ENCODE measurements at places on chromosomes 5 and 9. TPM values are rescaled to one million over a fixed set of nuclear protein-coding genes. Genes with fewer than 3 reads are reported as not detected.
A peak's percentile ranks its signal among the peaks of the same experiment; 100 is the strongest.

MAPK9 gene
- 12.9 TPM for total RNA-seq

FEM1C gene
- 11.1 TPM for total RNA-seq

POU5F2 gene
- total RNA-seq = 1.5 TPM

RNF180 gene
- 7.9 TPM for total RNA-seq

CERCAM gene
- 70.5 TPM for total RNA-seq

ASPN gene
- 43.5 TPM for total RNA-seq

SEMA6A gene
- 17.8 TPM for total RNA-seq

NMUR2 gene
- total RNA-seq = not detected

FCN2 gene
- not detected for total RNA-seq

SEMA4D gene
- 13.5 TPM for total RNA-seq

TAF1L gene
- not detected for total RNA-seq

CCDC192 gene
- not detected for total RNA-seq

- no peak for DNase-seq
These were observed 99.3 kb downstream of the SEMA6A start for GRCh38 chr5:116475338-116475737.

- DNase-seq = no peak
These were observed 975 bp upstream of the NXNL2 start for GRCh38 chr9:88533951-88534455.

DNA sequence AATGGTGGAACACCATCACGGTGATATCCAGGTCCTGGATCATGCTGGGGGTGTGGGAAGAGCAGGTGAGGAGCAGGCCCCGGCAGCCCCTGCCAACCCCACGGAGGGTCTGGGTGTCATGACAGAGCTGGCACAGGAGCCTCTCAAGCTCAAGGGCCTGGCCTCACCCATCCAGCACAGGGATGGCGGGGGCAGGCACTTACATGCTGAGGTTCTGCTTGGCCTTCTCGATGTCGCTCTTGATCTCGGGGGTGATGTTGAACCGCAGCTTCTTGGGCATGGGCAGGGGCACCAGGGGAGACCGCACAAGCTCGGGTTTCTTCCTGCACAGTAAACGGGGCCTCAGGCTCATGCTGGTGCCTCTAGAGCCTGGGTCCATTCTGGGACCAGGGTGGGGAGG is 12.3 kb downstream of the CRAT start:
- DNase-seq = no peak

GRCh38 chr5:106827061-106827460 is 843.7 kb downstream of the EFNA5 start:
- no peak for DNase-seq

GRCh38 chr9:93588641-93589609 is 12.5 kb downstream of the PHF2 start:
- no peak for DNase-seq

- DNase-seq = no peak
These were observed 5.0 kb downstream of the GRXCR2 start for GRCh38 chr5:145867806-145868205.

GRCh38 chr5:84477485-84477884 is 92.8 kb upstream of the EDIL3 start:
- no peak for DNase-seq

DNA sequence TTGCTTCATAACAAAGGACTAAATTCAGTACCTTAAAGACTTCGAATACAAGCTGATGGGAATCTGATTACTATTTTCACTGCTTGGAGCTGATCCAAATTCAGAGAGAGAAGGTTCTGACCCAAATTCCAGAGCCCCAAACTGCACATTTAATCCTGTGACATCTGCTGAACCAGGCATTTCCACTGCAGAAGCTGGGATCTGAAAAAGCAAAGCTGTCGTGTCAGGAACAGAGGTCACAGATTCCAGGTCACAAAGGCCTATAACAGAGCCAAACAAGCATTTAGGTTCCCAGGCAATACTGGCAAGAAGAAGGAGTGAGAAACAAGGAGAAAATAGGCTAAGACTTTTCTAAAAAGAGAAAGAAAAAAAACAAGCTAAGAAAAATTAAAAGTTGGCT is 105.3 kb downstream of the UBAP2 start:
- DNase-seq = no peak

DNA sequence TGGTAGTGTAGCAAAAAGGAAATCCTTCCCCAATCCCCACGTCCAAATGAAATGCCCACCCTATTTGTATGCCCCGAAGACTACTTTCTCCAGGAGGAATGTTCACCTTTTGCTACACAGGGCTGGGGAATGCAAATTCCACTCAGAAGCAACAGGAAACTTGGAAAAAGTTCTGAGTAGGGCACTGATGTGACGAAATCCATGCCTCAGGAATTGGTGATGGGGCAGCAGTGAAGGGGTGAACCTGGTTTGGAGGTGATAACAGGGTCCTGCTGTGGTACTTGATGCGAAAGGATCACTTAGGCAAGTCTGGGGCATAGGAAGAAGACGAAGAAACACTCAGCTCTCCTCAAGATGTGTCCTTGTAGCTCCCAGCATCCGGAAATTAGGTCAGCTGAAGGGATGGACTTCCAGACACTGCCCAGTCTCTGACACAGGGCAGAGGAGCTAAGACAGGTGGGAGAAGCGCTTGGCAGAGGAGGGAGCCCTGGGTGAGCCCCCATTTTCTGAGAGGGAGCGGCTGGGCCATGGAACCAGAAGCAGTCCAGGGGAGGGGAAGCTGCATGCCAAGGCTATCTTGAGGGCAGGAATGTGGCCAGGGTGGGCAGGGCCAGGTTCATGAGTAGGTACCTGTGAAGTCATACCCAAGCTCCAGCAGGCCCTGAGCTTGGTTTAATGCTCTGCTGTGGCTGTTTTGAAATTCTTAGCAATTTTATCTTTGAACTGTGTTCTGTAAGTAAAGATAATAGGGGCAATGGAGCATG is 22.2 kb upstream of the MVB12B start:
- peak; percentile 39 for DNase-seq

GRCh38 chr9:123282362-123283047 is 14.1 kb upstream of the STRBP start:
- DNase-seq = no peak

DNA sequence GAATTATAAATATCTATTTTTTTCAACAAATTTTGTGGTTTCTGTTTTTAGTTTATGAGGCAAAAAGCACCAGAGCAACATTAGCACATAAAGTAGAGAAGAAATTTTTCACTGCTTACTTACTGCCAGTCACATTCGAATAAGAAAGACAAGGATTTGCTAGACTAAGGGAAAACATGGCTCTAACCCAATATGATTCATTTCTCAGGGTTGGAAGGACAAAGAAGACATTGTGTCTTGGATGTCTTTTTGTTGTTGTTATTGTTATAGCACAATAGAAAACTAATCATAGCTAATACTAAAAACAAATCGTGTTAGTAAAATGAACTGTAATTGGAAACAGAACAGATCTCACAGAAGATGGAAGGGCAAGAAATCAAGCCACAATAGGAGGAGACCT is 90.9 kb upstream of the SLCO6A1 start:
- DNase-seq = no peak

DNA sequence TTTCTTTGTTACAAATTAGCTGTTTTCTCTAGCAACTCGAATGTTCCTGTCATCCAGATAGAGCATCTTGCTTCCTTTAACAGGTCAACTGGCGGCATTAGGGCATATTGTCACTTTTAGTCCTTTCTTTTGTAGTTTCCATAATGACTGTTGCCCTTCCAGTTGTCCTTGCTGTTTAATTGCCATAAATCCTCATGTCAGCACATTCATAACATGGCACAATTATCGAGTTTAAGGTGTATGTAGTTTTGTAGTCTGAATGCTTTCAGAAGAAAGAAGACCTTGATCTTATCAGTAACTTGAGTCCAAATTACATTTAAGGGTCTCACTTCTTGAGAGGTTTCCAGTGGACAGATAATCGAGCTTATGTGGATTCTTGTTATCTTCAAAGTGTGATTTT is 161.7 kb upstream of the CDH12 start:
- no peak for DNase-seq

DNA sequence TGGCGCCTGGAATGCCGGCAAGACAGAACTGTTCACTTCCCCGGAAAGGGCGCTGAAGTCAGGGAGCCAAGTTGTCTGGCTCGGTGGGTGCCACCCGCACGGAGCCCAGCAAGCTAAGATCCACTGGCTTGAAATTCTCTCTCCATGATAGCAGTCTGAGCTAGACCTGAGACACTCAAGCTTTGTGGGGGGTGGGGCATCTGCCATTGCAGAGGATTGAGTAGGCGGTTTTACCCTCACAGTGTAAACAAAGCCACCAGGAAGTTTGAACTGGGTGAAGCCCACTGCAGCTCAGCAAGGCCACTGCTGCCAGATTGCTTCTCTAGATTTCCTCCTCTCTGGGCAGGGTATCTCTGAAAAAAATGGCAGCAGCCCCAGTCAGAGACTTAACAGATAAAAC is 277.4 kb downstream of the SLCO4C1 start:
- DNase-seq = no peak

GRCh38 chr5:149851211-149851610 is 93.4 kb downstream of the PDE6A start:
- no peak for DNase-seq

GRCh38 chr5:109779036-109779735 is 89.5 kb downstream of the MAN2A1 start:
- DNase-seq = no peak

DNA sequence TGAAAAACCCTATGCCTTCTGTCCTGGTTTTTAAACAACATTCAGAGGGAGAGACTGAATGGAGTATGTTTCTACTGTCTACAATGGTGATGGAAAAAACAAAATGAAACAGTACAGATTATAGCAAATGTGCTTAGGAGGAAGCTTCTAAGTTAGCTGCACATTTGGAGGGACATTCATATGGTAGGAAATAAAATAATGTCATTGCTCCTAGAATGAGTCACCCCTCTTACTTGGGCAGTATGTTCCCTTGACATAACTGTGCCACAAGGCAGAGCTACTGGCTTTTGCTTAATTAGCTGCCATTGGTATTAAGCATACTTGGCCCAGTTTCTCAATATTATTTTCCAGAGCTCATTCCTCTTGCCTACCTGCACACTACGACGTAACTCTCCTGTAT is 128.9 kb downstream of the GDNF start:
- DNase-seq = no peak

GRCh38 chr9:106958955-106959657 is 96.1 kb downstream of the ZNF462 start:
- DNase-seq = no peak
